Glomerular endothelial cell (primary cell): ENCODE measurements at places on chromosomes 16 and 17. TPM values are rescaled to one million over a fixed set of nuclear protein-coding genes. Genes with fewer than 3 reads are reported as not detected.

GRCh38 chr16:10992797-10993196 is 48.4 kb downstream of the CLEC16A start:
- no peak for DNase-seq

GRCh38 chr17:77498791-77499698 is 358.3 kb downstream of the SEC14L1 start:
- DNase-seq: no peak

- no peak for DNase-seq
Measured at GRCh38 chr17:50902372-50903353, 36.5 kb upstream of the TOB1 start.

- DNase-seq: no peak
Measured at GRCh38 chr17:28865946-28866752, 11.3 kb downstream of the ERAL1 start.

NGFR gene
- not detected in 2 replicates for total RNA-seq

DNA sequence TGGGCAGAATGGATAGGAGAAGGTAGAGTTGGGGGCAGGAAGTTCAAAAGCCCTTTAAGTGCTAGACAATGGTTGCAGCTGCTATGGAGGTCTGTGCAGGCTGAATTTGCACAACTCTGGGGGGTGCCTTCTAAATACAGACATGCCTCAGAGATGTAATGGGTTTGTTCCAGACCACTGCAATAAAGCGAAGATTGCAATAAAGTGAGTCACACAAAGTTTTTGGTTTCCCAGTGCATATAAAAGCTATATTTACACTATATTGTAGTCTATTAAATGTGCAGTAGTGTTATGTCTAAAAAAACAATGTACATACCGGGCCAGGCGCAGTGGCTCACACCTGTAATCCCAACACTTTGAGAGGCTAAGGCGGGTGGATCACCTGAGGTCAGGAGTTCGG is 60.5 kb upstream of the MYOCD start:
- no peak for DNase-seq

CA7 gene
- not detected in 2 replicates for total RNA-seq

GPR139 gene
- not detected in 2 replicates for total RNA-seq
